ENCODE measurements at places on chromosomes 4 and X.

DNA sequence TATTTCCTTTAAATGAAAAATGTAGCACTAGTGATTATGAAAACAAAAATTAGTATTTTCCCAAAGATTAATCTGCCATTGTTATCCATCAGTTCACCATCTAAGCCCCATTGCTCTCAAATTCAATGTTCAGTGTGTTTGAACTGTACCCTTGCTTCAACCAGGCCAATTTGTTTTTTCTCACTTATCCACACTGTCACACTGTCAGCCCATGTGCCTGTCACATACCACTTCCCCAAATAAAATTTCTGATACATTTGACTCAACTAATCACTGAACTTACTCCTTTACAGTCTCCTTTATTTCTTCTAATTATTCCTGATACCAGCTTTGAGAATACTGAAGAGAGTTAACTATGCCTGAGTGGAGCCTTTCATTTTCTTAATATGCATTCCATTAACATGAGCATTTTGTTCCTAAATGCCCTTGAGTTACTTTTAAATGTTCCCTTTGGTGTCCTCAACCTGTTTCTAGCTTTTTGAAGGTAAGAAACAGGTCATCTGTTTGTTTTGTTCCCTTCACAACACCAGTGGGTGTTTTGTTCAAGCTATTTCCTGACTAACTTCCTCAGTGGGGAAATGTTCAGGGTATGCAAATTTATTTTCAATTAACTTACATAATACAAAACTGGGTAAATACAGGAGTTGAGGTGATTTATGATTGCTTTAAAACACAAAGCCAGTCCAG is 117.1 kb downstream of the RPA4 start:
- no peak for DNase-seq

- no peak for DNase-seq
Measured at GRCh38 chr4:1792832-1793495, at the start of gene FGFR3. Gene FGFR3, plus strand, starts transcription at chr4:1793293. Its CDS starts 642 bp downstream, at chr4:1793935.

DNA sequence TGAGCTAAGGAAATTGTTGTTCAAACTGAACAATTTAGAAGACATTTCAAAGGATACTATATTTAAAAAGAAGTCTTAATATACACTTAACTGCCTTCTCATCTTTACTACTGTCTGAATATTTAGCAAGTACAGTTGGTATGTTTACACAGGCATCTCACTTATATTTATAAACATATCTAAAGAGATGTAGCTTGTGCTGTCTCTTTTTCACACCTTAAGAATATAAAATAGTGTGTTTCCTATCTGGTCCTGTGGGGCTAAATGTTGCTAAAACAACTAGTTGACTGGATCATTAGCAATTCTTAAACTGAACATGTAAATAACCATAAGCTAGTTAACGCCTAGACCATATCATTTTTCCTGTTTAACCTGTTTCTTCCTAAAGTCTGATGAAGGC is 336.3 kb downstream of the PPP3CA start:
- DNase-seq = no peak

GRCh38 chr4:159107203-159107925 is 4.5 kb downstream of the RAPGEF2 start:
- no peak for DNase-seq

DNA sequence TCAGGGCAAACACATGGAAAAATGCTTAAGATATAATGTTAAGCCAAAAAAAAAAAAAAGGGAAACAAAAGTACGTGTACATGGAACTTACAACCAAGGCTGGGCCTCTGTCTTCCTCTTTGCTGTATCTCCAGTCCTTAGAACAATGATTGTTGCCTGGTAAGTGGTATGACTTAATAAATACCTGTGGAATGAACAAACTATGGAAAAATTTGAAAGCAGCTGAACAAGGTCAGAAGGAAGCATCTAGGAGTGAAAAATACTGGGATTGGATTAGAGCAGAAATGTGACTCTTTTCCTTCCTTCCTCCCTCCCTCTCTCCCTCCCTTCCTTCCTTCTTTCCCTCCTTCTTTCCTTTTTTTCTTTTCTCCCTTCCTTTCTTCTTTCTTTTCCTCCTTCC is 54.2 kb upstream of the SMIM10 start:
- no peak for DNase-seq

- DNase-seq = no peak
Measured at GRCh38 chr4:88821522-88821921, 123.9 kb upstream of the NAP1L5 start.

- DNase-seq = no peak
Measured at GRCh38 chrX:132853040-132853439, 105.4 kb downstream of the HS6ST2 start.

- DNase-seq = no peak
Measured at GRCh38 chr4:14915018-14915417, 87.3 kb upstream of the CPEB2 start.

DNA sequence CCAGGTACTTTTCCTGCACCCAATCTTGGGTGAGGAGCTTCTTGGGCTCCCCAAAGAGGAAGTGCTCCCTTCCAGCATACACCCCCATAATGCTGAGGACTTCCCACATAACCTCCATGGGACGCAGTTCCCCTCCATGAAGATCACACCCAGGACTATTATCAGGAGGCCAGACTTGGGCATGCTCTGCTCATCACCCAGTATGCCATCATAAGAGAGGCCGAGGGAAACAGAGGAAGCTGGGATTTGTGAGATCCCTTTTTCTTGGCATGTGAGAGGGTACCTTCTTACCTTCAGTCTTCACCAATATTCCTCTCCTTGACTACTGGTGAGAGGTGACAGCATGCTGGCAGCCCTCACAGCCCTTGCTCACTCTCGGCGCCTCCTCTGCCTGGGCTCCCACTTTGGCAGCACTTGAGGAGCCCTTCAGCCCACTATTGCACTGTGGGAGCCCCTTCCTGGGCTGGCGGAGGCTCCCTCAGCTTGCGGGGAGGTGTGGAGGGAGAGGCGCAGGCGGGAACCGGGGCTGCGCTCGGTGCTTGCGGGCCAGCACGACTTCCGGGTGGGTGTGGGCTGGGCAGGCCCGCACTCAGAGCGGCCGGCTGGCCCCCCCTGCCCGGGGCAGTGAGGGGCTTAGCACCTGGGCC is 15.7 kb upstream of the HSFX1 start:
- no peak for DNase-seq

GRCh38 chr4:121951521-121952110 is at the start of gene TRPC3:
Gene TRPC3, minus strand, starts transcription at chr4:121952060. Its CDS starts 380 bp downstream, at chr4:121951680.
- peak; percentile 87 for DNase-seq

GRCh38 chr4:48815483-48815882 is 15.4 kb upstream of the OCIAD1 start:
- no peak for DNase-seq

DNA sequence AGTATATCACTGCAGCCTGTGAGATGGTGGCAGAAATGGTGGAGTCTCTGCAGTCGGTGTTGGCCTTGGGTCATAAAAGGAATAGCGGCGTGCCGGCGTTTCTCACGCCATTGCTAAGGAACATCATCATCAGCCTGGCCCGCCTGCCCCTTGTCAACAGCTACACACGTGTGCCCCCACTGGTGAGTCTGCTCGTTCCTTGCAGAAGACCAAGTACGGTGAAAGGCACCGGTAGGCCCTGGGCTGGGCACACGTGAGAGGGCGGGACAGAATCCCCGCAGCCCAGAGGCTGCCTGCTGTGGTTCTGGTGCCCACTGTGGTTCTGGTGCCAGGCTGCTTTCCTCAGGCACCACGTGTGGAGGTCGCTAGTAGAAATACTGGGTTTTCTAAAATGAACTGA is 31.2 kb upstream of the MSANTD1 start:
- no peak for DNase-seq

- no peak for DNase-seq
Measured at GRCh38 chr4:140808256-140808655, 52.1 kb upstream of the TBC1D9 start.

DNA sequence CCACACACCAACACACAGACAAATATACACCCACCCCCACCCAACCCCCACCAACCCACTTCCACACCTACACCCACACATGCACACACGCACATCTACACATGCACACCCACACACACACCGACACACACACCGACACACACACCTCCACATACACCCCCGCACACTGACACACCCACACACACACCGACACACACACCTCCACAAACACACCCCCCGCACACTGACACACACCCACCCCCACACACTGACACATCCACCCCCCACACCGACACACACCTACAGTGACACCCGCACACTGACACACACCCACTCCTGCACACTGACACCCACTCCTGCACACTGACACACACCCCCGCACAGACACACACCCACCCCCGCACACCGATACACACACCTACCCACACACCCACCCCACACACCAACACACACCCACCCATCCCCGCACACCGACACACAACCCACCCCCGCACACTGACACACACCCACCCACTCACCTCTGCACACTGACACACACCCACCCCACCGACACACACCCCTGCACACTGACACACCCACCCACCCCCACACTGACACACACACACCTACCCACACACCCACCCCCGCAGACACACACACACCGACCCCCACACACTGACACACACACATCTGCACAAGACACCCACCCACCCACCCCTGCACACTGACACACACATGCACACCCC is 31.1 kb downstream of the FGFRL1 start:
- no peak for DNase-seq

GRCh38 chr4:171636606-171637005 is 176.6 kb upstream of the GALNTL6 start:
- DNase-seq = no peak

DNA sequence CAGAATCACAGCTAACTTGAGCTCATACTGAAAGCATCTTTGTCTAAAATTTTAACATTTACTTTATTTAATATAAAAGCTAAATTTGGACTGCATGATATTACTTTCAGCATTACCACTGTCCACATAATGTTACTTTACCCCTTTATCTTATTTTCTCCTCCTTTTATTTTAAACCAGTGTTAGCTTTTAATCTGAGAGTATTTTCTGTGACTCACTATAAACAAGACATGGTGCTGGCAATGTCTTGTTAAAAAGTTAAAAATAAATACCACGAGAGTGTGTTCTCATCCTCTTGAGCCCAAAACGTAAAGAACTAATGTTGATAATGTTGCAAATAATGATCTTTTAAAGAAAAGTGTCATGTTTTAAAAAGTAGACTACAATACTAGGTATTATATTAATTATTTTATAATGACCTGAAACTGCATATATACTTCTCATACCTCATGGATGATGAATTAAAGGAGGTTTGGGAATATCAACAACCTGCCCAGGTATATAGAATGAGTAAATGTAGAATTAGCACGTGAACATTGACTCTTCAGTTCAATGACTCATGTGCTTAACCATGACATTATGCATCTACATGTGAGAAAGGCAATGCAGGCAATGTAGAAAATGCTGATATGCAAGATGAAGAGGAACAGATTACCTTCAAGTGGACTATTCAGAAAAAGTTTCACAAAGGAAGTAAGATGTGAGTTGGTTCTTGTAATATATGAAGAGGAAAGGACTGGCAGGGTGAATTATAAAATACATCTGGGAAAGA is 454.1 kb upstream of the ADGRL3 start:
- DNase-seq = no peak

GRCh38 chr4:169159624-169160171 is 111.1 kb downstream of the SH3RF1 start:
- DNase-seq = no peak

- DNase-seq = no peak
Measured at GRCh38 chr4:73761856-73762255, 21.5 kb downstream of the CXCL8 start.

DNA sequence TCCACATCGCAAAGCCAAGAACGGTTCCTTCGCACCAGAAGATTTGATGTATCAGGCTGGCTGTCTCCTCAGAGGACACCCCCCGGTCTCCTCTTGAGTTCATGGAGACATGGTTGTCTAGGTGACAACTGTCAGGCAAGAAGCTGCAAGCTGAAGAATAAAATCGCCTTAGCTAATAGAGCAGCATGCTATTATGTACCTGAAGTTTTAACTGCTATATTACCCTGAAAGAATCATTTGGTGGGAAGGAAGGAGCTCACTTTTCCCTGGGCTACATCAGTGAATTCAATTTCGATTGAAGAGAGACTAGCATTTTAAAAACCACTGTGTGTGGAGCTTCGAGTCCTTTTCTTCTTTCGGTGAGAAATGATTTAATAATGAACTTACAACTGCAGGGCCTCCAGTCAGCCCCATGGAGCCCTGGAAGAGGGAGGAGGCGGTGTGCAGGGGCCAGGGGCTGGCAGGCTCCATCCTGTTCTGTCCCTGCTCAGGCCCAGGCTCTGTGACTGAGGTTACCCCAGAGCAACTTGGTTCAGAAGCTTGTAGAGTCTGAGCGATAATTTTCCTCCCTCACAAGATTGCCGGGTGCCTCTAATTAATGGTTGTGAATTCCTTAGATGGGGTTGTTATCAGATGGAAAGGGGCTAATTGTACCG is 191.3 kb downstream of the MID1IP1 start:
- peak; percentile 43 for DNase-seq

Measured in retina (tissue), 1 donor.